ENCODE measurements at places on chromosomes 2 and 18.

DNA sequence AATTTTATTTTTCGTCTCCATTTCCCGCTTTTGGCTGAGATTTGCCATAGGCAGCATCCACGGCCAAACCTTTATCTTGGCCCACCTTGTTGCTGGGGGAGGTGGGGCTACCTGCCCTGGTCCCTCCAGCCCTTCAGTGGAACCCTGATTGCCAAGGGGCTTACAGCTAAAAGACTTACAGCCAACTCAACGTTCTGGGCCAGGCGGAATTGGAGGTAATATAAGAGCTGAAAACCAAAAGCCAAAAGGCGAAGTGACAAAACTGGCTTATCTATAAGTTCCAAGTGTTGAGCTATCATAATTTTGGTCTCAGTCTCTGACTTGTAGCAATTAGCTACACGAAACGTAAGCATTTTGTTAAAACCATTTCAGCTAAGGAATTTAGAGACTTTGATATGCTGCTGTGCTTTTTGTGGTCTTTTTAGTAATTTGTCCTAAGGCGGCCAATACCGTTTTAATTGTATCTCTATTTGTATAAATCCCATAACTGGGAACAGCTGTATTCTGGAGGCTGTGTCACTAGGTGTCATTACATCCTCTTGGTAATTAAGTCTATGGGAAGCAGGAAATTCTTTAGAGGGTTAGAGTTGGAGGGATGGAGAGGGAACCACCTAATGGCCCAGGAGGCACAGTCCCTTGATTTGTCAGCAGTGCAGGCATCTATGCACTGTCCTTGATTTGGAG, 24.0 kb downstream of the PDCD1 start:
- DNase-seq = no peak

- DNase-seq = no peak
Observed at GRCh38 chr2:71457923-71458322, 4.6 kb downstream of the DYSF start.

DNA sequence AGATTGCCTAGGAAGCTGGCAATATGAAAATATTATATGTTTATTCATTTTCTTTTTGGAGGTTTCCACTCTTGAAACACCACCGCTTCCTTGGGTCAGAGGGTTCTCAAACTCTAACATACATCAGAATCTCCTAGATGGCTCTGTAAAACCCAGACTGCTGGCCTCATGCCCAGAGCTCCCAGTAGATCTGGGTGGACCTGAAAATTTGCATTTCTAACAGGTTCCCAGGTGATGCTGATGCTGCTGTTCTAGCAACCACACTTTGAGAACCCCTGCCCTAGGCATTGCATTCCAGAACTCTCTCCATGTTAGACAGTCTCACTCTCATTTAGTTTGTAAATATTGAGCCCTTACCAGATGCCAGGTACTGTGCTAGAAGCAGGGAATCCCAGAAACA, 139.4 kb downstream of the FAM210A start:
- no peak for DNase-seq

DNA sequence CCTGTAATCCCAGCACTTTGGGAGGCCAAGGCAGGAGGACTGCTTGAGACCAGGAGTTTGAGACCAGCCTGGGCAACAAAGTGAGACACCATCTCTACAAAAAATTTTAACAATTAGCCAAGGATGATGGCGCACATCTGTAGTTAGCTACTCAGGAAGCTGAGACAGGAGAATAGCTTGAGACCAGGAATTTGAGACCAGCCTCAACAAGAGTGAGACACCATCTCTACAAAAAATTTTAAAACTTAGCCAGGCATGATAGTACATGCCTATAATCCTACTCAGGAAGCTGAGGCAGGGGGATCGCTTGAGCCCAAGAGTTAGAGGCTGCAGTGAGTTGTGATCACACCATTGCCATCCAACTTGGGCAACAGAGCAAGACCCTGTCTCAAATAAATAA, 7.0 kb downstream of the MEMO1 start:
- DNase-seq = no peak

GRCh38 chr2:84972207-84972783, 1.3 kb downstream of the KCMF1 start:
- DNase-seq = no peak

- DNase-seq = no peak
Observed at GRCh38 chr2:146879882-146880281, 964.9 kb upstream of the ACVR2A start.

- DNase-seq = no peak
Observed at GRCh38 chr18:63523660-63524059, 18.5 kb upstream of the SERPINB12 start.

- no peak for DNase-seq
Observed at GRCh38 chr2:18598848-18599484, 9.6 kb upstream of the NT5C1B start.

DNA sequence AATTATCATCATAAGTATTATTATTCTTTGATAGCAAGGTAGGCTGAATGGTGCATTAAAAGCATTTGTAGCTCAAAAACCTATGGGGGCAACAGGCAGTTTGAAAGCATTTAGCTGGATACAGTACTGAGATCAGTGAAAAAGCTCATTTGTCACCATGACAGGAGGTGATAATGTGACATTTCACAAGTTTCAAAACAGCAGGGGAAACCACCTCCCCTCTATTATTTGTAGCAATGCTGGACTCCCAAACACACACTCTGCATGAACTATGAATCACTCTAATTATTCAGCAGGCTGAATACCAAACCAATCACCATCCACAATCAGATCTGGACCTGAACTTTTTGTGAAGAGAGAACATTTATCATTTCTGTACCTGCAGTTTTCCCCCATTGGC, 63.4 kb downstream of the MYO5B start:
- DNase-seq = no peak

DNA sequence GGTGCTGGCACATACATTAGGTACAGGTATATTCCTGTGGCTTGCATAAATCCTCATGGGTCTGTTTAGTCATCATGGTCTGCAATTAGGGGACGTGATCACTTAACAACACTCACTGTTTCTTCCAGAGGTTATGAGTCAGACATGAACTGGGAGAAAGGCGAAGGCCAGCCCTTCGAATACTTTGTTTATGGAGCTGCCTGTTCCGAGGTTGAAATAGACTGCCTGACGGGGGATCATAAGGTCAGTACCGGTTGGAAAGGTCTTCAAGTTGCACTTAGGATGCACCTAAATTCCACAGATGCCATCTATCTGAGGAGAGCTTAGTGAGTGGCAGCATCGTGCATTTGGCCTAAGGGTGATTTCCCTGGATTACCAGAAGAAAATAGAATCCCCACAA, 76.9 kb downstream of the AOX1 start:
- DNase-seq = no peak

DNA sequence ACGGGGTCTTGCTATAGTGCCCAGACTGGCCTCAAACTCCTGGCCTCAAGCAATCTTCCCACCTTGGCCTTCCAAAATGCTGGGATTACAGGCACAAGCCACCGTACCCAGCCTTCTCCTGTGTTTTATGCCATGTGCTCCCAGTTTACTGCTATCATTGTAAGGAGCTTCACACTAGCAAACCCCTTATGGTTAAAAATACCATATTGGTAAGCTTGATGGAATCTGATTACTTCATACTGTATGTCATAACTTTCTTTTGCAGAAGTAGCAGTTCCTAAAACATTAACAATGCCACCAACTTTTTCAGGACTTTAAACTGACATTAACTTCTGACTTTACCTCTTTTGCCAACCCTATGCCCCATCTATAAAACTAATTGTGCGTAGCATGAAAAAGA, 36.2 kb downstream of the HAT1 start:
- no peak for DNase-seq

DNA sequence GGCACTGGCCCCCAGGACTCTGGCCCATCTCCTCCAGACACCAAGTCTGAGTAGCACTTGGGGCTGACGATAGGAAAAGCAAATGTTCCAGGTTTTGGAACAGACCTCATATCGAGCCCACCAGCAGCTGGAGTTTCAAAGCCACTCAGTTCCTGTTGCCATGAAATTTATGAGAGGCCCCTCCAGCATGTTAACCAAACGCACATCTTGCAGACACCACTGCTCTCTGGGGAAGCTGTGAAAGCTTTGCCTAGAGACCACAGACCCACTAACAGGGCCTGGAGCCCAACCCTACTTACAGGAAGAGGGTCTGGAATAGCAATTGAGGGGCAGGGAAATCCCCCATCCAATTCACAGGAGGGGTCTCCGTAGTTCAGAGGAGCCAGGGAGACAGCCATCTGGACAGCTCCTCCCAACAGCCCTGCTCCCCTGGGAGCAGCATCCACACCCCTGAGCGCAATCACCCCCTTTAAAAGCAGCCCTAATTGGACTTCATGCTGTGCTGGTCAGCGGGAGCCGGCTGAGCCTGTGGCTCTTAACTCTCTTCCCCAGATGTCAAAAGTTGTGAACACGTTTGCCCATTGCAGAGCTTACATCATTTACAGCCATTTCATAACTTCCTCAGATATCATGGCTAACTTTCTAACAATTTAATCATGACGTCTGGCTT, 81.3 kb downstream of the TGFA start:
- DNase-seq = no peak

- no peak for DNase-seq
Observed at GRCh38 chr18:29271501-29271900, 1094.6 kb upstream of the CDH2 start.

DNA sequence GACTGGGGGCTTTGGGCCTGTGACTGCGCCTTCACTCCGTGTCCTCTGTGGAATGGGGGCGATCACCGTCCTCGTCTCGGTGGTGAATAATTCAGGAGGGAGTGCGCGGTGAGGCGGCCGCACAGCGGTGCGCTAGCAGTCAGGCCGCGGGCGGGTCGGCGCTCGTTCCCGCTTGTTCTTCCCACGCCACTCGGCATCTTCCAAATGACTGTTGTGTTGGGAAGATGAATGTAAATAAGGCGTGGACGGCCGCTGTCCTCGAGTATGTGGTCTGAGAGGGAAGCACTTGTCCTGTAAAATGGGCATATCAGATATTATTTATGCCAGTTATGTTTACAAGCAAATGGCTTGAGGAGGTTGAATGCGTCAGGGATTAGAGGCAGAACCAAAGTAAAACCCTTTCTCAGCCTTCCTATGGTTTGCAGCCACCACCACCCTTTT, 608 bp upstream of the VPS4B start:
- no peak for DNase-seq

- DNase-seq = no peak
Observed at GRCh38 chr2:95047629-95048510, 22.4 kb downstream of the MAL start.

- DNase-seq = no peak
Observed at GRCh38 chr18:1760901-1761300, 810.4 kb downstream of the METTL4 start.

- no peak for DNase-seq
Observed at GRCh38 chr18:2642771-2643170, 12.8 kb upstream of the SMCHD1 start.

DNA sequence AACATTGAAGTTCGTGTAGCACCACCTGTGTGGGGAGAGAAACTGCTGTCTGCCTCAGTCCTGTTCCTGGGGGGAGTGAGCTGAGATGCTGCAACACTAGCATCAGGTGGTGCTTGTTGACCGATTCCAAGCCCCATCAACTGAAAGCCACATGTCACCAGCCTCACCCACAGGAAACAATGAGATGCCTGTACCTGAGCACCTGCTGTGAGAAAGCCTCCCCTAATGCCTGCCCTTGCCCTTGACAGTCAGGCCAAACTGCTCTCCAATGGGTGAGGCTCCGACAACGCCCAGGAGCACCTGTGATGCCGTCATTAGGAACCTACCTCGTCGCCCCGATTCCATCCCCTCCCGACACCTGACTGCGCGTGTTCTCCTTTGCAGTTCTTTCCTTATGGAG, 104.6 kb downstream of the SMC6 start:
- no peak for DNase-seq

GRCh38 chr2:222572751-222573174, 83.1 kb downstream of the FARSB start:
- DNase-seq = no peak
